ENCODE measurements at places on chromosomes 2 and 18. TPM values are rescaled to one million over a fixed set of nuclear protein-coding genes. Genes with fewer than 3 reads are reported as not detected.
A peak's percentile ranks its signal among the peaks of the same experiment; 100 is the strongest.

The FOXI3 gene
- total RNA-seq: not detected

DNA sequence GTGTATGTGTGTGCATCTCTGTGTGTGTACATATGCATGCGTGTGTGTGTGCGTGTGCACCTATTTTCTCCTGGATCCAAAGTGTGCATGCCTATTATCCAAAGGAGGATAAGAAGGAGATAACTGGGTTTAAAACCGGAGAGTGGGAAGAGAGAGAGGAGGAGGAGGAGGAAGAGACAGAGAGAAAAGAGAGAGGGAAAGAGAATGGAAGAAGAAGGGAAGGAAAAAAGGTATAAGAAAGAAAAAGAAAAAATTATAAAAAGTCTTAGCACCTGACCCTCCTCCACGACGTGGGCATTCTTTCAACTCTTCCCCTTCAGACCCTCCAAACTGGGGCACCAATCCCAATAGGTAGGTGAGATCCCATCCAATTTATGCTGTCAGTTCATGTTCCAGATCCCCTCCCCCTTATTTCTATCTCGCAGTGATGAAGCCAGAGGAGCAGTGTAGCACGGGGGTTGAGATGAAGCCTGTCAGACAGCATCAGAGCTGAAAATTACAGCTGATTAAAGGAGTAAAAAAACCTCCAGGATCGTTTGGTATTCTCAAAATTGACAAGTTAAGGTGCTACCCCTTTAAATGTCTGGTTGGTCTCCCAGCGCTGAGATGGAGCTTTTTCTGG lies 386.7 kb upstream of the ATP5MC3 start:
- no peaks in the 10 kb centered on the region for H3K4me1 ChIP-seq
- H3K27me3 ChIP-seq: peaks cover 3% of the 10 kb centered on the region

DNA sequence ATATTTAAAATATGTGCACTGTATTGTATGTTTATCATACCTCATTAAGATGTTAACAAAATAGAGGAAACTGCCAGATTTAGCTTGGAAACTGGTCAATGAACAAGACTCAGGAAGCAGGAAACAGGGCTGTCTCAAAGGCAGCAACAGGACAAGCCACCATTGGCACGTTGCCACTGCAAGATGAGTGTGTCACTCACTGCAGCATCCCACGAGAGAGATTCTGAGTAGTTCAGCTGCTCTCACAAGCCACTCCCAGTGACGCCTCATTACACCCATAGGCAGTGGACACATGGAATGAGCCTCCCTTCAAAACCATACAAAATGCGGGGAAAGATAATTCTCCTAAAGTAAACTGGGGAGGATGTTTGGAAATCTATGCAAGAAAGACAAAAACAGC lies 181.9 kb upstream of the DLGAP1 start:
- no peak overlapping the region for H3K4me3 ChIP-seq
- H3K27me3 ChIP-seq: no peaks in the 10 kb centered on the region
- H3K4me1 ChIP-seq: no peaks in the 10 kb centered on the region
- no peak for DNase-seq
- no peak overlapping the region for H3K27ac ChIP-seq

- peaks cover 3% of the 10 kb centered on the region for H3K4me1 ChIP-seq
- no peak overlapping the region for H3K4me3 ChIP-seq
- DNase-seq: no peak
- no peaks in the 10 kb centered on the region for H3K36me3 ChIP-seq
- H3K27ac ChIP-seq: no peak overlapping the region
- peaks cover 3% of the 10 kb centered on the region for H3K27me3 ChIP-seq
These were observed 1.6 kb downstream of the NEU4 start for GRCh38 chr2:241810307-241811200.

The ANKRD62 gene
- total RNA-seq: not detected

DNA sequence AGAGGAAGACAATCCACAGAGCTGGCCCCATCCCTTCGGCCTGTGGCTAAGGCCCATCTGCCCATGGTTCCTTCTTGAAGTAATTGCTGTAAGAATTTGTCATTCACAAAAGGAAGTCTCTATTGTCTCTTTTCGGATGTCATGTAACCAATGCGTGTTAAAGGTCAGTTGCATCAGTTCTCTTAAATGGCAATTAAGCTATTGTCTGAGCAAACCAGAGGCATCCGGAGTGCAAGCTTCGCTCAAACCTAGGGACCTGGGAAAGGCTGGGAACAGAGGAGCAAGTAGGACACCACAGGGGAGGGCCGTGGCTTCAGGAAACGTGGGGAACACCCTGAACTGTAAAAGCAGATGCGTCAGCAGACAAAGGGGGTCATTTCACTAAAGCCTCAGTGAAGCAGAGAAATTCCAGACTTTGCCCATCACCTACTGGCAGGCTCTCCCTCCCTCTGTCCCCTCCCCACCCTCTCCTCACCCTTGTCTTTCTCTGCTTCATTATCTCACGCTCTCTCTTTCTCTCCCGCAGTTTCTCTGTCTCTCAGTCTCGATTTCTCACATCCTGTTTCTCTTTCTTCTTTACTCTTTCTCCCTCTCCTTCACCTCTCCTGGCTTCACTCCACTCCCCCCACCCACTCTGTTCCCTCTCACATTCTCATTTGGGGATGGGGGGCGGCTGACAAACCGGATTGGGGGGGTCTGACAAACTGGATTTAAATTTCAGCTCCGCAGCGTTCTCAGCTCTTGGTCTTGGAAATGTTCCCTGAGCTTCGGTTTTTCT lies 204.6 kb upstream of the TNP1 start:
- no peak for DNase-seq
- no peak overlapping the region for H3K27ac ChIP-seq
- no peaks in the 10 kb centered on the region for H3K36me3 ChIP-seq
- H3K4me1 ChIP-seq: no peaks in the 10 kb centered on the region

GRCh38 chr2:174632841-174633622 lies 35.4 kb upstream of the WIPF1 start:
- H3K36me3 ChIP-seq: peaks cover 58% of the 10 kb centered on the region
- H3K27me3 ChIP-seq: no peaks in the 10 kb centered on the region
- peaks cover 69% of the 10 kb centered on the region for H3K4me1 ChIP-seq
- no peak for DNase-seq
- peak overlapping the region; percentile 96 for H3K4me3 ChIP-seq
- H3K27ac ChIP-seq: peak overlapping the region; percentile 96

DNA sequence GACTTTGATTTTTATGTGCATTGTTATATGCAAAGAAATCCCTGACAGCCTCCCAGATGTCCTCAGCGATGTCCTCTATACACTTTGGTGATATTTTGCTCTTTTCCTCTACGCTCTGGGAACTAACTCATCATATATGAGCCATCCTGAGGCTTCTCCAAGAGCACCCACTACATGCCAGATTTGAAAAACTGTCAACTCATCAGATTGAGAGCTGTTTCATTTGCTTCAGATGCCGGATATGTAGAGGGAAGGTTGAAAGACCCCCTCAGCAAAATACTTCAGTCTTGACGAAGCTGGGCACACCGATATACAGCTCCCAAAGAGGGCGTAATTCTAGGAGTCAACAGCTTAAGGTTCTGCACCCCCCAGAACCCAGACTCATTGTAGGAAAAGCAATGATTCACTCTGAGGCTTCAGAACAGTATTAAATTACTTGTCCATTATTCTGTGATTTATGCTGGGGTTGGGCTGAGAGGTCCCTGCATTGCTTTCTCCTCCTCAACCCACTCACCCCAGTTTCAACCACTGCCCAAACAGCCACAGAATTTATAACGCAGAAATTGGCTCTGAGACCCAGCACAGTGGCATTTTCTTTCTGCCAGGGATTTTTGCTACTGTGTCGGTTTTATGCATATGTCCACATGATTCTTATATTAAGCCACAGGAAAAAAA lies 341.8 kb downstream of the ALK start:
- H3K36me3 ChIP-seq: no peaks in the 10 kb centered on the region
- no peak for DNase-seq
- H3K4me3 ChIP-seq: no peak overlapping the region
- H3K4me1 ChIP-seq: no peaks in the 10 kb centered on the region

DNA sequence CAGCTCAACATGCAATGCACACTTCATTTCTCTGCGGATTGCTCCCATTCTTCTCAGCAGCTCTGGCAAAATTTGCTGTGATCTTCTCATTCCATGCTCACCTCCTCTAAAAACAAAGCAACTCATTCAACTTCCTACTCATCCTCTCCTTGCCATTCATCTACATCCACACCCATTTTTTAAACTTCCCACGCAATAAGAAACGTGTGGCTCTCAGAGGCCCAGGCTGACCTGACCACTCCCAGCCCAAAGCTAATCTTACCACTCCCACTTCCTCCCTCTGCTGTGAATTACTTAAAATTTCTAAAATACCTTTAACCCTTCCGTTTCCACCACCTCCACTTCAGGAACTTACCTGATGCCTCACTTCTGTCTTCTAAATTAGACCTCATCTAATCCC lies 15.2 kb downstream of the ABCB11 start:
- H3K4me3 ChIP-seq: no peak overlapping the region
- H3K36me3 ChIP-seq: no peaks in the 10 kb centered on the region
- no peak overlapping the region for H3K27ac ChIP-seq
- H3K4me1 ChIP-seq: no peaks in the 10 kb centered on the region
- H3K27me3 ChIP-seq: peaks cover 7% of the 10 kb centered on the region

- DNase-seq: no peak
- H3K27me3 ChIP-seq: peaks cover 50% of the 10 kb centered on the region
- H3K27ac ChIP-seq: no peak overlapping the region
- no peak overlapping the region for H3K4me3 ChIP-seq
- H3K36me3 ChIP-seq: no peaks in the 10 kb centered on the region
These were observed 35.4 kb upstream of the CCDC93 start for GRCh38 chr2:118049140-118049815.

- no peak overlapping the region for H3K27ac ChIP-seq
- H3K4me3 ChIP-seq: no peak overlapping the region
- H3K36me3 ChIP-seq: no peaks in the 10 kb centered on the region
- H3K27me3 ChIP-seq: peaks cover 5% of the 10 kb centered on the region
- DNase-seq: no peak
These were observed 144.9 kb upstream of the ERBB4 start for GRCh38 chr2:212683346-212684097.

The LYPD6 gene
- not detected for total RNA-seq

- peaks cover 12% of the 10 kb centered on the region for H3K36me3 ChIP-seq
- no peak overlapping the region for H3K27ac ChIP-seq
- peaks cover 48% of the 10 kb centered on the region for H3K4me1 ChIP-seq
- no peak overlapping the region for H3K4me3 ChIP-seq
These were observed 3.8 kb upstream of the ARHGAP25 start for GRCh38 chr2:68730828-68731227.

DNA sequence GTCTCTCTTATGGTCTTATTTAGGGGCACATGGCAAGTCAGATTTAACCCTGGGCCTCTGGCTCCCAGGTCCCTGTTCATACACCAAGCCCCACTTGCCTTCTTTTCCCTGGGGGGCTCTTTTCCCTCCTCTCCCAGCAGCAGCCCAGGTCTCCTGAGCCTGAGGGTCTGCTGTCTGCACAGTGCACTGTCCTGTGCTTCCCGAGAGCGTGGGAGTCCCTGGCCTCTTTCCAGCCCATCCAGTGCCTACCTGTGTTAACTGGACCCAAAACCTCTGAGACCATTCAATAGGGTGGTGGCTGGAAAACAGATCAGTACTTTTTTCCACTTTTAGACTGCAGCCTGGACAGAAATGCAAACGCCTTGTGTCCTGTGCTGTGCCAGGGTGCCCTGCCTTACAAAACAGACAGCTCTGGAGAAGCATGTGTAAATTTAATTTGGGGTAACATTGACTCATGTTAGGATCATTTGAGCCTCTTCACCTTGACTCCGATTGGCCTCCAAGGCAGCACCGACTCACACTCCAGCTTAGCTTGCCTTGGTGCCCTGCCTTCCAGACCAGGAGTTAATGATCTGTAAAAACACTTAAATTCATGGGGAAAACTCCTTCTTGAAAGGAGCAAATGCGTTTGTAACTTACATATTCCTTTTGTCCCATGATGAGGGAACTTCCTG lies 34.3 kb downstream of the TWIST2 start:
- H3K27me3 ChIP-seq: no peaks in the 10 kb centered on the region
- DNase-seq: no peak
- H3K4me3 ChIP-seq: no peak overlapping the region
- H3K4me1 ChIP-seq: no peaks in the 10 kb centered on the region
